ENCODE measurements at places on chromosomes 13 and 19.

- DNase-seq = peak; percentile 23
Measured at GRCh38 chr13:45361596-45362206, 20.7 kb upstream of the TPT1 start.

DNA sequence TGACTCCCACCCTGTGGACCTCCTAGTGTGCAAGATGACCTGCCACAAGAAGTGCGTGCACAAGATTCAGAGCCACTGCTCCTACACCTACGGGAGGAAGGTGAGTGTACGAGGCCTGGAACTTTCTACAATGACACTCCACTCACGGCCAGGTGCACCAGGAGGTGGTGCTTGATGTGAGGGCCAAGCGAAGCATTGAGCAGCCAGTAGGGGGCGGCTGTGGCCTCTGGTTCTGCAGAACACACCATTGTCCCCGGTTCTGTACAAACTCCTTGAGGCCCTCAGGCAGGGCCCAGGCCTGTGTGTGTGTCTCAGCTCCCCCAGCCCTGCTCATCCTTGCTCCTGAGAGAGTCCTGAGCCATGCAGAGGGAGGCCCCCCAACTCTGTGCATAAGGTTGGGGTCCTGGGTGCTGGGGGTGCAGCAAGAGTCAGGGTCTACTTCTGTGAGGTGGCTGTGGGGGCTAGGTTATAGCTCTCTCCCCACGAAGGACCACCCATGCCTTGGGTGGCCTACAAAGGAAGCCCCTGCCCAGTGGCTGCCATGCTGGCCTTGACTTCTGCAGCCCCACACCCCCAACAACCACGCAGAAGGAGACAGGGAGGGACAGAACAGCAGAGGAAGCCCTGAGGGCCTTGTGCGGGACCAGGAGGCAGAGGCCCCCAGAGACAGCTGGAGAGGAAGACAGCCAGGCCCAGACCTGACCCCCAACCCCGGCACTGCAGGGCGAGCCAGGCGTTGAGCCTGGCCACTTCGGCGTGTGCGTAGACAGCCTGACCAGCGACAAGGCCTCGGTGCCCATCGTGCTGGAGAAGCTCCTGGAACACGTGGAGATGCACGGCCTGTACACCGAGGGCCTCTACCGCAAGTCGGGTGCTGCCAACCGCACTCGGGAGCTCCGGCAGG, 9.7 kb upstream of the USE1 start:
- DNase-seq = no peak

- no peak for DNase-seq
Measured at GRCh38 chr13:86201477-86201876, 402.3 kb upstream of the SLITRK6 start.

GRCh38 chr19:897442-898039, 4.3 kb downstream of the RNU6-9 start:
- no peak for DNase-seq

DNA sequence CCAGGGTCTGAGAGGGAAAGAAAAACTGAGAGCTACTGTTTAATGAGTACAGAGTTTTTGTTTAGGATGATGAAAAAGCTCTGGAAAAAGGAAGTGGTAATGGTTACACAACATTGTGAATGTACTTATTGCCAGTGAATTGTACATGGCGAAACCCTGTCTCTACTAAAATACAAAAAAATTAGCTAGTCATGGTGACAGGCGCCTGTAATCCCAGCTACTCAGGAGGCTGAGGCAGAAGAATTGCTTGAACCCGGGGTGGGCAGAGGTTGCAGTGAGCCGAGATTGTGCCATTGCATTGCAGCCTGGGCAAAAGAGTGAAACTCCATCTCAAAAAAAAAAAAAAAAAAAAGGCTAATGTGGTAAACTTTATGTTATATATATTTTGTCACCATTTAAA, 96.3 kb downstream of the VWA8 start:
- no peak for DNase-seq

DNA sequence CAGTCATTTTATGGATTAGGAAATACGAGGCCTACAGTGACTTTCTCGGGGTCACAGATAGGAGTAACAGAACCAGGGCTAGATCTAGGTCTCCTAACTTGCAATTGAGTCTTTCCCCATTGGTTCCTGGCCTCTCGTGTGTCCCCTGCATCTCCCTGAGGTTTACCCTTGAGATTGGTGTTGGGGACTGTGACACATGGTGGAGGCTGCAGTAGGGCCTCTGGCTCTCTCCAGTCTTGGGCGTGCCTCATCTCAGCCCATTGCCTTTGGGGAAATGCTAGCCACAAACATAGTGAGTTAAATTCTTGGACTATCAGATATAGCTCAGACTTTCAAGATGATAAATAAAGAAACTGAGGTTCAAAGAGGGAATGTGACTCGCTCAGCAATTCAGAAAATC, 212.1 kb downstream of the KCNRG start:
- no peak for DNase-seq

Measured in HS-5 (cell line).